Activated CD4-positive, alpha-beta T cell treated with anti-CD3 and anti-CD28 coated beads for 4 hours (primary cell): ENCODE measurements at places on chromosomes 7 and 10.
A peak's percentile ranks its signal among the peaks of the same experiment; 100 is the strongest.

GRCh38 chr10:132417957-132418441 is 21.0 kb downstream of the PWWP2B start:
- no peak for DNase-seq

- no peak for DNase-seq
These were observed 43.8 kb upstream of the CSTF2T start for GRCh38 chr10:51743146-51743545.

- no peak for DNase-seq
These were observed 310.9 kb downstream of the LRMDA start for GRCh38 chr10:75742355-75742754.

GRCh38 chr10:67697724-67698131 is 1.7 kb upstream of the CTNNA3 start:
- DNase-seq, result peak; percentile 22

GRCh38 chr7:44572771-44573170 is 937 bp downstream of the DDX56 start:
- no peak for DNase-seq

- DNase-seq, result no peak
These were observed 62.7 kb upstream of the CARD11 start for GRCh38 chr7:3106361-3106826.

DNA sequence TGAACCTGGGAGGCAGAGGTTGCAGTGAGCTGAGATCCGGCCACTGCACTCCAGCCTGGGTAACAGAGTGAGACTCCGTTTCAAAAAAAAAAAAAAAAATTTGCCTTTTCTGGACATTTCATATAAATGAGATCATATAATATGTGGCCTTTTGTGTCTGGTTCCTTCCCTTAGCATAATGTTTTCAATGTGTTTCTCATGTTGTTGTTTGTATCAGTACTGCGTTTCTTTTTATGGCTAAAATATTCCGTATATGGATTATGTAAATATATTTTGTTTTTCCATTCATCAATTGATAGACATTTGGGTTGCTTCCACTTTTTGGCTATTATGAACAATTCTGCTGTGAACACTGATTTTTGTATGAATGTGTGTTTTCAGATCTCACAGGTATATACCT is 257.6 kb downstream of the CCDC3 start:
- no peak for DNase-seq

DNA sequence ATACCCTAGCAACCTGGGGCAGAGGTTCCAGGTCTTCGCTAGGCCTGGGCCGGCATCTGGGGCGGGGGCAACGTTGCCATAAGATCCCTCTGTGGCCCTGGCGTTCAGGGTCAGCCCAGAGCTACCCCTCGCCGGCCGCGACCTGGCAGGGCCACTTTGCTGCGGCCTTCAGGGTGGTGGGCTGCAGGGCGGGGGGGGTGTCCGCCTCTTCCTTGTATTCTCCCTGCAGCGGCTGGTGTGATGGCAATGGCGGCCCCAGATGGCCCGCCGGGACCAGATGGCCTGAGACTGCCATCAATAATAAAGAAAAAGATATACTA is 539.2 kb upstream of the POT1 start:
- no peak for DNase-seq

DNA sequence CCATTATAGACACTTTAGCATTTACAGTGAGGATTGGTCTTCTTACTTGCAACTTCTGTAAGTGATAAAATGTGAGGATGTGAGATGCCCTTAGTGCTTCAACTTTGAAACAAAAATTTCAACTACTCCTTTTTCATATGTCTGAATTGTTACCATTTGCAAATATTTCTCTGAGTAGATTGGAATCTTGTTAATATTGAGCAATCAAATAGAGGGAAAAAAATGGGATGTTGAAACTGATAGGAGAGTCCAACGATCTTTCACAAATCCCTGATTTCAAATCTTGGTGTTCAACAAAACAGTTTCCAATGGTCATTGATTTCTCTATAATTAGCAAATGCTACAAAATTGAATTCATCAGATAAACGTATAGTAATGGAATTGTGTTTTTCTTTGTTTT is 5.5 kb upstream of the SNX10 start:
- DNase-seq, result no peak

DNA sequence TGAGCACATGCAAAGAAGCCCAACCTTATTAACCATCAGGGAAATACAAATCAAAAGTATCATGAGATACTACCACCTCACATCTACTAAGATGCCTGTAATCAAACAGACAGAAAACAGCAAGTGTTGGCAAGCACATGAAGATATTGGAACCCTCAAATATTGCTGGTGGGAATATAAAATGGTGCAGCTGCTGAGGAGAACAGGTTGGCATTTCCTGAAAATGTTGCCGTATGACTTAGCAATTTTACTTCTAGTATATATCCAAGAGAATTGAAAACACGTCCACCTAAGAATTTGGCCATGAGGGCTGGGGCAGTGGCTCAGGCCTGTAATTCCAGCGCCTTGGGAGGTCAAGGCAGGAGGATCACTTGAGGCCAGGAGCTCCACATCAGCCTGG is 39.4 kb upstream of the TNRC18 start:
- DNase-seq, result no peak

- no peak for DNase-seq
These were observed 197.5 kb upstream of the KMT2E start for GRCh38 chr7:104816537-104816936.

- DNase-seq, result no peak
These were observed 51.5 kb upstream of the GDF10 start for GRCh38 chr10:47248386-47249090.

DNA sequence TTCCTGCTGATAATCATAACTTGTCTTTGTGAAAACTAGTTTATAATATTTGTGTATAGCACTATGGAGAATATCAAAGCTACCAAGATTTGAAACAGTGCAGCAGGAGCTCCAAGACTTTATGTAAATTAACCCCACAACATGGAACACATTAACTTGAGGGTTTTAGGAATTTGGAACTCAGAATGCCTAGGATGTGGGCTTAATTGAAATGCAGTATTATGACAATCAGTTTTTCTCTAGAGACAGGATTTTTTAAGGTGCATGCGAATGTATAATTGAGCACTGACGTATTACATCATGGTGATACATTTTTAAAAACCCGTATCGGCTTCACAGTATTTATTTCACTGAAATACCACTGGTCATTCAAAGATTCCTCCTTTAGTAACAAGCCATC is 313.1 kb upstream of the DGKB start:
- no peak for DNase-seq

GRCh38 chr7:77738871-77739270 is 42.6 kb downstream of the RSBN1L start:
- no peak for DNase-seq

DNA sequence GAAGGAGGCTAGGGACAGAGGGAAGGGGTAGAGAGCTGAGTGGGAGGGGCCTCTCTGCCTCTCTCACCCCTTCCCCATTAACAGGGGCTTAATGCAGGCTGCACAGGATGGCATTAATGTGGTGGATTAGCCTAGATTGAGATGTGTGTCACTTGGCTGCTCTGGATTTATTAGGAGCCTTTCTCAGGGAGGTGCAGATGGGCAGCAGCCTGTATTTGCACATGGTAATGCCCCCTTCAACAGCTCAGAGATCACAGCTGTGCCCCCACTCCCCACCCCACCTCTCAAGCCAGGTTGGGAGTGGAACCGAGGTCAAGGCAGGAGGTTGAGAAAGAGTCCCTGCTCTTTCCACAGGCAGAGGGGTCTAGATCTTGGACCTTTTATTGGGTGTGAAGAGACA is 7.3 kb downstream of the PITX3 start:
- no peak for DNase-seq

- DNase-seq, result peak; percentile 36
These were observed 4.2 kb downstream of the IKZF1 start for GRCh38 chr7:50308532-50309385.

GRCh38 chr10:112803961-112804401 is 146.1 kb upstream of the TCF7L2 start:
- no peak for DNase-seq

DNA sequence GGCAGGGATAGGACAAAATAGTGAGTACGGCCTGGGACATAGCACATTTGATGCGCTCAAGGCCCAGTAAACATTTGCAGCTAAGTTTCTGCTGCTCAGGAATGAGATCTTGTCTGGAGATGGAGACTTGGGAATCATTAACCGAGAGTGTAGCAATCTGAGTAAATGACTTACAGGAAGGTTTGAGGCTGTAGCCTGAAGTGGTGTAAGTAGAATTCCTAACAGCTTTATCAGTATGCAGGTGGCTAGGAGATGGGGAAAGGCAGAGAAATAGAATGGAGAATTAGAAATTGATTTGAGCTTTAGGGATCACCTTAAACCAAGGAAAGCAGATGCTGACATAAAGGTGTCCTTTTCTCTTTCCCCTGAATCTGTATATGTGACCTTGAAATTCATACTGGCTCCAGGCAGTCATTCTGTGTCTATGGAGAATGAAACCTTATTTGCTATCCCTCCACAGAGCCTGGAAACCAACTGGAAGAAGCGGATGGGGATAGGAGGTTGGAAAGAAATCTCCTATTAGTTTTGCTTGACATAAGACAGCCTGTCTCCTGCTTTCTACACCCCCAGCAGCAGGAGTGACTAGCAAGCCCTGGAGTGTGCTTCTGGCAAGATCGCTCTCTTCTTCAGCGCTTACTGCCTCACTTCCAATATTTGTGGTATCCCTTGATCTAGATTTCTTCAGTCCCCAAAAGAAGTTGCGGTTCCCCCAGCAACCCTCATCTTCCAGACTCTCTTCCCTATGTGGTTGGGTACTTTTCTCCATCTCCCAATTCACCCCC is 6.4 kb upstream of the PON2 start:
- DNase-seq, result no peak

GRCh38 chr10:98364432-98365102 is 50.4 kb downstream of the PYROXD2 start:
- no peak for DNase-seq

GRCh38 chr10:77603534-77603927 is 34.1 kb downstream of the KCNMA1 start:
- no peak for DNase-seq

GRCh38 chr7:154372011-154372601 is 319.9 kb downstream of the DPP6 start:
- DNase-seq, result no peak

GRCh38 chr10:78263521-78263988 is 229.9 kb downstream of the RPS24 start:
- no peak for DNase-seq

- DNase-seq, result no peak
These were observed 121.7 kb downstream of the MDFIC start for GRCh38 chr7:115043605-115044004.

- no peak for DNase-seq
These were observed 1.8 kb downstream of the SNCG start for GRCh38 chr10:86960003-86960862.

- no peak for DNase-seq
These were observed 724 bp downstream of the CAPZA2 start for GRCh38 chr7:116862951-116863670.

GRCh38 chr10:89873055-89873454 is 171.7 kb downstream of the KIF20B start:
- DNase-seq, result no peak

- no peak for DNase-seq
These were observed 109.4 kb downstream of the SUGCT start for GRCh38 chr7:40244226-40244625.

DNA sequence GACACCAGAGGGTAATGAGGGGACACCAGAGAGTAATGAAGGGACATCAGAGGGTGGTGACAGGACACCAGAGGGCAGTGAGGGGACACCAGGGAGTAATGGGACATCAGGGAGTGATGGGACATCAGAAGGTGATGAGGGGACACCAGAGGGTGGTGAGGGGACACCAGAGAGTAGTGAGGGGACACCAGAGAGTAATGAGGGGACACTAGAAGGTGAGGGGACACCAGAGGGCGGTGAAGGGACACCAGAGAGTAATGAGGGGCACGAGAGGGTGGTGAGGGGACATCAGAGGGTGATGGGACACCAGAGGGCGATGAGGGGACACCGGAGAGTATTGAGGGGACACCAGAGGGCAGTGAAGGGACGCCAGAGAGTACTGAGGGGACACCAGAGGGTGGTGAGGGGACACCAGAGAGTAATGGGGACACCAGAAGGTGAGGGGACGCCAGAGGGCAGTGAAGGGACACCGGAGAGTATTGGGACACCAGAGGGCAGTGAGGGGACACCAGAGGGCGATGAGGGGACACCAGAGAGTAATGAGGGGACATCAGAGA is 10.6 kb downstream of the NACAD start:
- no peak for DNase-seq

DNA sequence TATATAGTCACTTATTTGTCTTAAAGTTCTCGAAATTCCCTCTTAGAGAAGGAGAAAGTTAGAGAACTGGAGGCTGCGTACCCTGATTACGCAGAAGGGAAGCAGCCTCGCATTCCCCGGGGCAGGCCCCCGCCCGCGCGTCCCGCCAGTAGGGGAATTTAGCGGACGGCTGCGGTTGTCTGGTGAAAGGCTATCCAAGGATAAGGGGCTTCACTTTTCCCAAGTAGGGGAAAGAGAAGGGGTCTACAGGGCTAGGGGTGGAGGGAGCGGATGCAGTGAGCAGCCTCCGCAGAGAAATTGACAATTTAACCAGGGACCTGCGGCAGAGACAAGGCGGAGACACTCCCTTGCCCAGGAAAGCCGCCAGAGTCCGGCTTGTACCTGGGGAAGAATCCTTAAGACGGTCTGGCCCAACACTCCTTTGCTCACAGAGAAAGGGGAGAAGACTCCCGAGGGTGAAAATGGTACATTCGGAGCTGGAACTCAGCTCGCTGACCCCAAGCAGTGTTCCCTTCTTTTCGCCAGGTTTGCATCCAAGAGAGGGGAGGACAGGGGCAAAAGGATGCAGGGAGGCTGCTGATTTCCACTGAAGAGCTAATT is 994 bp upstream of the MAGI2 start:
- DNase-seq, result no peak

DNA sequence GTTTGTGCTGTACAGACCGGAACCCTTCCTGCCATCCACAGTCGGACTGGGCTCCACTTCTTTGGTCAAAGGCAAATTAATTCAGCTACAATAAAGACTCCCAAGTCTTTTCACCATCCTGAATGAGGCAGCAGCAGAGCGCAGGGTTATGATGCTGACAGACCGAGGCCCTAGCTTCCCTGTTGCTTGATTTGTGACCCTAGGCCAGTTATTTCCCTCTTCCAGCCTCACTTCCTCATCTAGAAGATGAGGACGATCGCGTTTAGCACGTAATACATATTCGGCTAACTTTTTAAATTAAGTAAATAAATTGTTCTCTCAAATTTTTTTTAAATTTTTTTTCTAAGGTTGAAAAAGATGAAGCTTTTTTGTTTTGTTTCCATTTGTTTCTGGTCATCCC is 18.1 kb downstream of the ADRB1 start:
- DNase-seq, result no peak

DNA sequence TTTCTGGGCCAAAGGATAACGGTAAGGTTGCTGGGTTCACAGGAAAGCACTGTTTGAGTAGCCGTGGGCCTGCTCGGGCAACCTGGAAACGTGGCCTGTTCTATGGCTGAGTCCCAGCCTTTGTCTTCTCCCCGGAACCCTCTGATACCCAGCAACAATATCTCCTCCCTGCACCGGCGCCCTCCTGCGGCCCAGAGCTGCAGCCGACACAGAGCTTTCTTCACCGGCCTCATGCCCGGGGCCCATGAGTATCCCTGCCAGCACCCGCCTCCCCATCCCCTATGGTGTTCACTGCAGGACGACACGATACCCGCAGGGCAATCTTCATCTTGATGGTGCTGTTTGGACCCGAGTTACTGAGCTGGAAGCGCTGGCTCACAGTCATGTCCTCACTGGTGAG is 38.6 kb upstream of the NCAPG2 start:
- DNase-seq, result no peak

GRCh38 chr10:76840802-76841201 is 796.8 kb downstream of the KCNMA1 start:
- DNase-seq, result no peak
